Cerebellar nuclear complex (tissue), 1 donor: ENCODE measurements at places on chromosomes 12 and 14.

DNA sequence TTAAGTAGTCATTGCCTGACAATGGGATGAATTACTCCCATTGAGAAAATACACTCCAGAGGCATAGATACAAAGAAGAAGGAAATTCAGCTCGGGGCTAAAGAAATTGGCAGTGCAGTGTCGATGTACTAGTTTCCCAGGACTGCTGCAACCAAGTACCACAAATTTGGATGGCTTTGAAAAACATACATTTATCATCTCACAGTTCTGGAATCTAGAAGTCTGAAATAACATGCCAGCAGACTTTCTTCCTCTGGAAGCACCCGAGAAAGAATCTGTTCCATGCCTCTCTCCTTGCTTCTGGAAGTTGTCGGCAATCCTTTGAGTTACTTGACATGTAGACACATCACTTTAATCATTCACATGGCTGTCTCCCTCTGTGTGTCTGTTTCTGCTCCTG is 101.9 kb downstream of the TMTC3 start:
- no peak for DNase-seq

- no peak for DNase-seq
These were observed 85.8 kb downstream of the CAND1 start for GRCh38 chr12:67354966-67355365.

GRCh38 chr12:95358111-95359083 is 115.6 kb upstream of the METAP2 start:
- no peak for DNase-seq

DNA sequence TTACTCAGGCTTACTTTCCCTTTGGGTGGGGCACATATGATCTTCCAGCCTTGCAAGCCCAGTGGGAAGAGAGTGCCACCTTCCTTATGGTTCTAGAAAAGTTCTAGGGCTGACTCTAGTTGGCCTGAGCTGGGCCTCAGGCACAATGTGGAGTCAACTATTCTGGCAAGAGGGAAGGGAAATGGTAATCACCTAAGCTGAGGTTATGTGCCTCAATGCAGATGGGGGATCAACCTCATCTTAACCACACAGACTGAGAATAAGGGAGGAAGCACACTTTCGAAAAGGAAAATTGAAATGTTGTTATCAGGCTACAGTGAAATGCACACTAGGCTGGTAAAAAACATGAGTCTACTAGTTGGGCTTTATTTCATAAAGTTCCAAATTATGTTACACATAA is 77.5 kb upstream of the RMST start:
- DNase-seq = no peak

DNA sequence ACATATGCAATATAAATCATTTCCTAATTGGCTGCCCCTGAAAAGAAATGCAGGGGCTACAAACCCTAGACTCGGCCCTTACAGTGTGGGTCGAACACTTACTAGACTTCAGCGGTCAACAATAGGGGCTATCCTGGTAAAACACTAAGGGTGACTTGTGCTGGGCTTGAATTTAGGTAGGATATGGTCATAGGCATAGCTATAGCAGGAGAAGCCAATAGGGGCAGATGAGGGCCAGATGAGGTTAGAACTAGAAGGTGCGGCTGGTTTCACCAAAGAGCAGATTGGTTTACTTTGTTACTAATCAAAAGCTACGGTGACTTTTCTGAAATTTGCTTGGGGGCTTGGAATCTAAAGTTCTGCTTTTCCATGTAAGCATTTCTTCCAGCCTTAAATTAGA is 282.3 kb upstream of the DIO2 start:
- DNase-seq = no peak

DNA sequence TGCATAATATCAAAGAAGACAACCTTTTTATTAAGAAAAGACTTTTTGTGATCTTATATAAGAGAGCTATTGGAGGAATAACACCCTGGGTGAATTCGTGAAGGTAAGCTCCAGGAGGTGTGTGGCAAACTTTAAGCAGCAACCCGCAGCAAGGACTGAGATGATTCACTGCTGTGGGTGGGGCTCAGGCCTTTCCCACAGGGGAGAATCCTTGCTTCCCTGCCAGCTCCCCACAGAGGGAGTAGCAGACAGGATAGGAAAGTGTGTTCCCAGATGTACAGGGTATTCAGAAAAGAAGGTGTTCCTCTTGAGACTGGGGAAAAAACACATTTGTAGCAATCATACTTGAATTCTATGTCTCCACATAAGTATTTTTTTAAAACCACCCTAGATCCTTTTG is 9.2 kb downstream of the NDUFA12 start:
- DNase-seq = no peak

DNA sequence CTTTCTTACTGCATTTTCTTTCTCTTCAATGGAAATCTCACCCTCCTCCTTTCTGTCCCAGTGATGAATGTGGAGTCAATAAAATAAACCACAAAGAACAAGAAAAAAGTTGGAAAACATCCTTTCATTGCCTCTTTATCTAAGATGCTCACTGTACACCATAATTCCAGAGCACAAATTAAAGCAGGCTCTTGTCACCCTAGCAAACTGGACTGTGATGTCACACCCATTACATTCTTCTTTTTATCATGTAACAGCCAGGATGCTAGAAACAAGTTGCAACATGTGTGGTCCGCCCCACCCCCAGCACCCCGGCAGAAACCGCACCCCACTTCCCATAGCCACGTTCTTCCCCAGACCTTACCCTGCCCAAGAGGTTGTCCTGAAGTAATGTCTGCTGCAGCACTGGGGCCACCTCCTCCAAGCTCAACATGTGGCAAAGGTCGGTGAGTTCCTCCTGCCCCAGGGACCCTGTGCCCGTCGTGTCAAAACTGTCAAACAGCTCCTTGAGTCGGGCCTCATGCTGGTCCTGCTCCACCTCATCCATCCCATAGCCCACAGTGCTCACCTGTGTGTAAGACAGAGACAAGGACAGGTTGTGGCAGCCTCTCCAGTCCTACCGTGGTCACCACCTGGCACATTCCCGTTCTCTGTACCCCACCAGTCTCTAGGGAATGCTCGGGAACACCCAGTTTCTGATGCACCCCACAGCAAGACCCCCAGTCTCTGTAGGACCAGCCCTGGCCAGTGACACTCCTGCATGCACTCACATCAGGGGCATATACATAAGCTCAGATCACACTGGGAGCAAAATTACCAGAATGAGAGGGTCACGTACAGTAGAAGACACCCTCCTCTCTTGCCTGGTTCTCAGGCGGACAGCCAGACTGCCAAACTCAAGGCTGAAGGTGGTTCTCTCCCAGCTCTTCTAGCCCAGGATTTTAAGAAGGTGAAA is 9.2 kb downstream of the NIN start:
- DNase-seq = no peak

- no peak for DNase-seq
These were observed 55.3 kb downstream of the PSMA6 start for GRCh38 chr14:35347323-35348043.

GRCh38 chr14:20684662-20685456 is 499 bp downstream of the RNASE4 start:
- no peak for DNase-seq

DNA sequence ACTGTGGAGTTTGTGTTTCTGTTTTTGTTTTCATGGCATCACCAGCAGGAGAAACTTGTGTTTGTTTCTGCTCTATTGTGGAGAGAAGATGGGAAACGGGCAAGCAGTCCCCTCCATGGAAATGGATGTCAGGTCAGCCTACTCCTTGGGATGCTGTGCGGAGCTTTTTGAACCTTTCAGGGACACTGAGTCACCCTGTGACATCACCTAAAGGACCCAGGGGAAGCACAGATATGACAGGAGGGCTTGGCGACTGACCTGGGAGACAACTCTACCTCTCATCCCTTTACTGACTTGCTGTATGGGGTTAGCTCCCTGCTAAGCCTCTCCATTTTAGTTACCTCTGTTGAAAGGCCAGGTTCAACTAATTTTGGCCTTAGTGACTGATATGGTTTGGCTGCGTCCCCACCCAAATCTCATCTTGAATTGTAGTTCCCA is 706.9 kb upstream of the TMEM132C start:
- no peak for DNase-seq

- no peak for DNase-seq
These were observed 13.8 kb downstream of the CD9 start for GRCh38 chr12:6213969-6214368.

- no peak for DNase-seq
These were observed 9.1 kb downstream of the TMBIM4 start for GRCh38 chr12:66160704-66161103.

DNA sequence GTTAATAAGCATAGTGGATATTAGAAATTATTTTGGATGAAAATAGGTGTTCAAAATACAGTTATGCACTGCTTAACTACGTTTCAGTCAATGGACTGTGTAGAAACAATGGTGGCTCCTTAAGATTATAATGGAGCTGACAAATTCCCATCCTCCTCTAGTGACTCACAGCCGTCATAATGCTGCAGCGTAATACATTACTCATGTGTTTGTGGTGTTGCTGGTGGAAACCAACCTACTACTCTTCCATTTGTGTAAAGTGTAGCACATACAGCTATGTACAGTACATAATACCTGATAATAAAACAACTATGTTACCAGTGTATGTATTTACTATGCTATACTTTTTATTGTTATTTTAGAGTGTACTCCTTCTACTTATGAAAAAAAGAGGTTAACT is 111.2 kb upstream of the TMCC3 start:
- no peak for DNase-seq

GRCh38 chr14:23055621-23056144 is 1.6 kb downstream of the CDH24 start:
- no peak for DNase-seq

- peak; percentile 72 for DNase-seq
These were observed 471.7 kb upstream of the SYT1 start for GRCh38 chr12:78392918-78393317.

GRCh38 chr12:74171478-74171909 is 366.1 kb upstream of the ATXN7L3B start:
- DNase-seq = no peak

DNA sequence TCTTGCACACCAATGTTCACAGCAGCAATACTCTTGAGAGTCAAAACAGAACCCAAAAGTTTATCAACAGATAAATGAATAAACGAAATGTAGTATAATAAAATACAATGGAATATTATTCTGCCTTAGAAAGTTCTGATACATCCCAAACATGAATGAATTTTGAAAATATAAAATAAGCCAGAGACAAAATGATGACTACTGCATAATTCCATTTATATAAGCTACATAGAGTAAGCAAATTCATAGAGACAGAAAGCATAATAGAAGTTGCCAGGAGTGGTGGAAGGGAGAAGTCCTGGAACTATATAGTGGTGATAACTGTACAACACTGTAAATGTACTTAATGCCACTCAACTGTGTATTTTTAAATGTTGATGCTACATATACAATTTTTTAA is 21.1 kb downstream of the KDM5A start:
- DNase-seq = no peak

DNA sequence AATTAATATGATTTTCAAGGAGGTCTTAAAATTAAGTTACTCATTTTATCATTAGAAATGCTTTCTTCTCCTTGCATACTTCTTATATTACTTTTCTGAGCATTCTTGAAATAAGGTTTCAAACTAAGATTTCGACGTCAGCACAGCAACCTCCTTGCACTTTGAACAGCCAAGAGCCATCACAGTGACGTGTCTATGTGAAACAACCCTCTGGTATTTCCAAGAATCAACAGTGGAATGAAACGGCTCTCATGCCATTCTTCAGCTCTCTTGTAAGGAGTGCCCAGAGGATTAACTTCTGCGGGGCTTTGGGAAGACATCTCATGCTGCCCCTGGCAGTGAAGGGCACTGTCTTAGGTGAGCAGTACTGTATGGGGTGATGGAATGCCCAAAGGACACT is 109.2 kb downstream of the EFCAB11 start:
- no peak for DNase-seq

GRCh38 chr14:35740215-35740614 is 68.9 kb downstream of the RALGAPA1 start:
- no peak for DNase-seq

DNA sequence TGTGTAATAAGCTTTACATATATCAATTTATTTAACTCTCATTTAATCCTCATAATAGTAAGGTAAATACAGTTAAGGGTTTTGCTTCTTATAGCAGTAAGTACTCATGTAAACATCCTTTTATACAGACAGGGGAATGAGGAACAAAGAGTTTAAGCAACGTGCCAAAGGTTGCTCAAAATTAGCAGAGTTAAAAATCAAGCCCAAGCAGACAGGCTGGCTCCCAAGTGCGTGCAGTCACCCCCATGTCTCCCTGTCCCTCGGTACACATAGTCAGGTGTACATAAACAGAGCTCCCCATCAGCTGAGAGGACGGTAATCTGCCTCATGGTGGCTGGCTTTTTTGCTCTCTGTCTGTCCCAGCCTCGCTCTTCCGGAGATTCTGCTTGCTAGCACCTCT is 126.4 kb downstream of the DERA start:
- DNase-seq = no peak

DNA sequence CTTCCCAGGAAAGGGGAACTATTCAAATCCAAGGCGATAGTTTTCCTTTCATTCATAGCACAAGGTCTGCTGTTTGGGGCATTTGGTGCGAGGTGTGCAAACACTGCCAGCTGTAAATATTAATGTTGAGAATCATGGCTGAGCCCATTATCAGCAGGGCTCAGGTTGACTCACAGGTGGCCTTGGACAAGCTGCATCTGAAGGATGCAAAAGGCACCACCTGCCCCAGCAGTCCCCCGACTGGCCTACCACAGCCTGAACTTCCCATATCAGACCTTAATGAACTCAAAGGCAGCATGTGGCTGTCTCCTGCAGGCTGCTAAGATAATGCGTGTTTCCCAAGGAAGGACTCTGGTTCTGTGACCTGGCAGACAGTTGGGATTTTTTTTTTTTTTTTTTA is 93.3 kb upstream of the MAP1LC3B2 start:
- no peak for DNase-seq

- DNase-seq = no peak
These were observed 198.9 kb upstream of the CAND1 start for GRCh38 chr12:67070307-67070600.

GRCh38 chr14:64730681-64731080 is 26.5 kb downstream of the PLEKHG3 start:
- DNase-seq = no peak

- no peak for DNase-seq
These were observed 364.8 kb downstream of the SNAPC1 start for GRCh38 chr14:62126879-62127478.

DNA sequence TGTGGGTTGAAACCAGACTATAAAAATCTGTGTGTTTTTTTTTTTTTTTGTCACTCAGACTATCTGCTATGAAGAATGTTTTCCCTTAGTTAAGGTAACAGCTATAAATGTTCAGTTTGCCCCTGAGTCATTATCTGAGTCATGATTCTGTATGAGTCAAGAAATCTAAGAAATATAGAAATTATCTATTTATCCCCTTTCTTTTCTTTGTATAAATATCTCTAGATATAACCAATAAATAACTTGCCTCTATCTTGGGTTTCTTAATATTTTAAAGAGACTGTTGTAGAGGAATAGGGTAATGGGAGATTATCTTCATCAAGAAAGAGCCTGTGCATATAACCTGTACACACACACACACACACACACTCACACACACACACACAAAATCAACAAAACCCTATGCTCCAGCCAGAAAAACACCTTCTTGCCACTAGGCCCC is 161.7 kb upstream of the EEA1 start:
- no peak for DNase-seq

GRCh38 chr12:53185582-53186153 is 4.9 kb upstream of the CSAD start:
- DNase-seq = no peak

GRCh38 chr12:106187155-106187789 is 48.5 kb upstream of the NUAK1 start:
- DNase-seq = no peak

- DNase-seq = no peak
These were observed 64.2 kb upstream of the DICER1 start for GRCh38 chr14:95221531-95221930.
